ENCODE measurements at places on chromosomes 1 and 21.

- no peak for DNase-seq
Measured at GRCh38 chr1:233587196-233587595, 26.7 kb upstream of the KCNK1 start.

DNA sequence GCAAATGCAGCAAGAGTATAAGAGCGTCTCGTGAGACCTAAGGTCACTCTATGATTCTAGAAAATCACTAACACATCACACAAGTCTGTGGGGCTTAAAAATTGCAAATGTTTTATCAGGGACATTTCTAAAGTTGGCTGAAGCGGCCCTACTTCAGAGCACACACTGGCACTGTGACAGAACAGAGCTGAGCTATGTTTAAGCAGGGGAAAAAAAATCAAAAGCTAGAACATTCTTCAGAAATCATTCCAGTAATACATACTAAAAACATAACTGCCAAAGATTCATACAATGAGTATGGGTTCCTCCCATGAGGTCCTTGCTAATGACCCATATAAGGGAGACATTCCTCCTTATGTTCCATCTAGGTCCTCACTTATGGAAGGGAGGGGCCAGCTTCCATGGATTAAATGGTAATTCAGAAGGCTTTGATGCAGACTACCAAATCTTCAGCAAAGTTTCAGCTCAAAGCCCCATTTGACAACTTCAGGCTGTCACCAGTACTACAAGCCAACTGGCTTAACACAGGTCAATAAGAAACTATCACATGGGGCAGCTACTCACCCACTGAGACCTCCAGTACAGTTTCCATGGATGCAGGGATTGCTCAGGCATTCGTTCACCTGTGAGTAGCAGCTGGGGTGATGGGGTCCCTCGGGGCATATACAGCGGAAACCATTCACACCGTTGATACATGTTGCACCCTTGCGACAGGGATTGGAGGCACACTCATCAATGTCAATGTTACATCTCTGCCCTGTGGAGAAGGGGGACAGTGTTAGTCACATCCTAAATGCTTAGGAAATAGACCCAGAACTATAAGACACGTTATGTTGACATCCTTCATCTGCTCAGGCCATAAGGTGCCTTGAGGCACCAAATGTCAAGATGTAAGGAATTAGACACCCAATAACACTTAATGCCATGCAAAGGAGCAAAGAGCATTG, 58.4 kb upstream of the ADAM30 start:
- no peak for DNase-seq

DNA sequence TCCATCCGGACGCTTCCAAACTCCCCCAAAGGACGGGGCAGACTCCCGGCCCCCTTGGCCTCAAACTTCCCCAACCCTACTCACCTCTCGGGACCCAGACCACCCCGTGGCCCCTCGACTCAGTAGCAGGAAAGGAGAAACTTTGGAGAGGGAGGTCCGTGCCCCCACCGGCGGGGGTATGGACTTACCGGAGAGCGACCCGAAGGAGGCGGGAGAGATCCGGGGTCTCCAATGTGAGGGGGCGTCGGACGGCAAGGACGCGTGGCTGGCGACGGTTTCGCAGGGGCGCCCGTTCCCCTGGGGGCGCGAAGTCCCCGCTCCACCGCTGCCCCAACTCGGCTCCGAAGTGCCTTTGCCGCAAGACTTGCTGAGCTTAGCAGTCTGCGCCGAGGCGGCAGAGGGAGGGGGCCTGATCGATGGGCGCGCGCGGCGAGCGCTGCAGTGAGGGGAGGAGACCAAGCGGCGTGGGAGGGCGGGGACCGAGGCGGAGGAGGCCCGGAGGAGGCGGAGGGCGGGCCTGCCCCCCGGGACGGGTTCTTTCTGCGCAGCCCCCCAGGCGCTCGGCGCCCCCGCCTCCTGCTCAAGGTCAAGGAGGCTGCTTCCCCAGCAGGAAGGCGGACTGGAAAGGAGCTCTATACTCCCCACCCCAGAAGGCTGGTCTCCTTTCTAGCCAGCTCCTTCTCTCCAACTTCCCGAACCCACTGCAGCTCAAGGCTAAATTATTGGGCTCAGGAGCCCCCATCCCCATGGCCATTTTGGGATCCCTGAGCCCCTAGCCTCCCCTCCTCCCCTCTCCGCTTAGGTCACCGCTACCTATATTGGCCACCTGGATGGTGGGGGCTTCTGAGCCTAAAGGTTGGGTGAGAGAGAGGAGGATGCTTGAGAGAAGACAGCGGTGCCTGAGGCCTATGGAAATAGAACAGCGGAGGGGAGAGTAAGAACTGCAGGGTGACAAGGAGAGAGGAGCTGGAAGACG, at the start of gene SYT2:
Gene SYT2, minus strand, starts transcription at position 385 of the 976 bp plus-strand sequence. CDS start 104,682 bp downstream, outside the sequence.
- no peak for DNase-seq

DNA sequence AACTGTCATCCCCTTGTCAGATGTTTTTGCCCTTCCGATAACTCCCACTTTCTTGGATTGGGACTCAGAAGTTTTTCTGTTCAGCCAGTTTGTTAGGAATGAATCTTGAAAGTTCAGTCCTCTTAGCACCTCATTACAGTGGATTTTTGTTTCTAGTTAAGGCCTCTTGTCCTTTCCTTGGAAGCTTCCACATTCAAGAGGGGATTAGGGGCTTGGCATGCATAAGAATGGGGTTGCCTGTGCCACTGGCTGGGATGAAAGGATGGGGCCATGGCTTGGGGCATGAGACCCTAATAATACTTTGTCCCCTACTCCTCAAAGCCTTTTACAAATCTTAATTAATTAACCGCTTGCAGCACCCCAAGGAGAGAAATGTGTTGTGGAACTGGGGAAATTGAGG, 2.4 kb upstream of the DHDDS start:
- DNase-seq, result no peak

DNA sequence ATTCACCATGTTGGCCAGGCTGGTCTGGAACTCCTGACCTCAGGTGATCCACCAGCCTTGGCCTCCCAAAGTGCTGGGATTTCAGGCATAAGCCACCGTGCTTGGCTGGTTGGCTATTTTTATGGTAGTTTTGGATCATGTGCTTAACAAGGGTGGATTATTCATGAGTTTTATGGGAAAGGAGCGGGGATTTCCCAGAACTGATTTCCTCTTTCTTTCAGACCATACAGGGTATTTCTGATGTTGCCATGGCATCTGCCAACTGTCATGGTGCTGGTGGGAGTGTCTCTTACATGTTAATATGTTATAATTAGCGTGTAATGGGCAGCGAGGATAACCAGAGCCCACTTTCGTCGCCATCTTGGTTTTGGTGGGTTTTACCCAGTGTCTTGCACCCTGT, 3.2 kb downstream of the TRPM2 start:
- DNase-seq, result no peak

DNA sequence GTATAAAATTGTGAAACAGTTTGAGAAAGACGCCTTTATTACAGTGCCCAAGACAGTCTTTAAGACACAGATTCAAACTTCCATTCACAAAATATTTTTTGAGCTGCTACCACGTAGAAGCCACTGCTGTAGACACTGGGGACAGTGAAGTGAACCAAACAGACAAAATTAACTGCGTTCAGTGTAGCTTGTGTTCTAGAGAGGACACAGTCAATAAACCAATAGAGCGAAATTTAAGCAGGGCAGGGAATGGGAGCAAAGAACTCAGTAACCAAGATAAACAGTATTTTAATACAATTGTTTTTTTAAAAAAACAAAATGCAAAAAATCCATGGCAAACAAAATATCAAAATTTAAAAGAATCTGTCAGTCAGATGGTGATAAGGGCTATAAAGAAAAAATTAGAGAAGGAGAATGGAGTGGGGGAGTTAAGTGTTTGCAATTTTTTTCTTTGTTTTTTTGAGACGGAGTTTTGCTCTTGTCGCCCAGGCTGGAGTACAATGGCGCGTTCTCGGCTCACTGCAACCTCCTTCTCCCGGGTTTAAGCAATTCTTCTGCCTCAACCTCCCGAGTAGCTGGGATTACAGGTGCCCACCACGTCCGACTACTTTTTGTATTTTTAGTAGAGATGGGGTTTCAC, 719 bp upstream of the PARS2 start:
- no peak for DNase-seq

DNA sequence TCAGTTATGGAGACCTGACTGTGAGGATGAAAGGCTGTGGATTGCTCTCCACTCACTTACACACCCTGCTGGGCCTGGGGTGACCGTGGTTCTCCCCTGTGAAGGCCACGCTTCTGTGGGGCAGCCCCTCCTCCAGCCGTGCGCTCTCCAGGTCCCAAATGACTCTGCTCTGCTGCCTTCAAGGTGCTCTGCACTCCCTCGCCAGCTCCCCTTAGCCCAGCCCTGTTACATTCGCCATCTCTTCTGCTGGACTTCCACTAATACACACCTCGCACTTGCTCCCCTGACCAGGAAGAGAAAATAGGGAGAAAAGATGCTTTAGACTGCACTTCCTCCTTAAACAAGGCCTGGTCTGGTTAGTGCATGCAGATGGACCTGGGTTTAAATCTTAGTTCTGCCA, 24.6 kb downstream of the OPTC start:
- no peak for DNase-seq

- no peak for DNase-seq
Measured at GRCh38 chr1:100627054-100627716, 89.2 kb downstream of the GPR88 start.

- no peak for DNase-seq
Measured at GRCh38 chr1:39866767-39867166, 16.5 kb downstream of the TRIT1 start.

DNA sequence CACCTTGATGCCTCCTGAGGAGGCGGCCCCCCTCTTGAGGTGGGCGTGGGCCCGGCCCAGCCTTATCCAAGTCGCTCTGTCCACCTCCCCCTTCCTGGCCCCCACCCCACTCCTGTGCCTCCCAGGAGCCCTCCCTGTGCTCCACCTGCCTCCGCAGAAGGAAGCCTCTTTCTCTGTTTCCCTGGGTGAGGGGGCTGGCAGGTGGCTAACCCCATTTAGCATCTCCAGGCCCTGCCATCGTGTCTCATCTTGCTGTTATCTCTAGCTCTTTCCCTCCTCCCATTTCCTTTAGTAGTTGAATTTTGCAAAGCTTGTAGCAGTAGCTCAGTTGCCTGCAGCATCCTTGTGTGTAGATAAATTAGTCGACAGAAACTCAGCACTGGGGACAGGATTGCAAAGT, 7.2 kb downstream of the RNF187 start:
- no peak for DNase-seq

GRCh38 chr1:66355756-66356155, 178.2 kb upstream of the SGIP1 start:
- no peak for DNase-seq

DNA sequence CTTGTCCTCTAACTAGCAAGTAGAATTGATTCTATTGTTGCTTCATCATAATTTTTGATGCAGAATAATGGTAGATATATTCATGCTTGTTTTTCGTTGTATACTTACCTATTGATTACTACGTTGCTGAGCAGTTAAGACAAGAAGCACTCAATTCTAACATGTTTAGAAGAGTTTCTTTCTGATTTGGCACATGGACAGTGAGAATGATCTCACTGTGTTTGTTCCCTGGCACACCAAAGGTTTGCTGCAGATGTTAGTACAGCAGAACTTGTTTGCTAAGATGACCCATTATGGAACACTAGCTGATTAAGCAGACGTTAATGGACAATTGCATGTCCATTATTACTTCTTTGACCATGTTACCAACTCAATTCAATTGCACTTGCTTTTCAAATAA, 184.7 kb upstream of the SGIP1 start:
- DNase-seq, result no peak

DNA sequence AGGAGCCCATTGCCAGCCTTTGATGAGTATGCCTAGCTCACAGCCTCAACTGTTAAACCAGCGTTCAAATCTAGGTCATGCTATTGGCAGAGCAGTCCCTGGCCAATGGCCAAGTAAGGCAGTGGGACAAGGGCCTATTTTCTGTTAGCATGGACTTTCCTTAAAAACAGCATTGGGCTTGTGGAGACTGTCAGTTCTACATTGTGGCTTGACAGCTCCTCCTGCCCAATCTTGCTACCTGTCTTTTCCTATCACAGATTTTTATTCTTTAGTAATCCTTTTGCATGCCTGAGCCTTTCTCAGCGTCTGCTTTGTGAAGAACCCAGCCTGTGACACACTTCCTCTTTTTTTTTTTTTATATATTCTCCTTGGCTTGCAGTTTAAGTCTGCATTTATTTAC, 56.4 kb downstream of the DIP2A start:
- no peak for DNase-seq

- peak; percentile 62 for DNase-seq
Measured at GRCh38 chr1:156860113-156860627, 495 bp upstream of the NTRK1 start.

DNA sequence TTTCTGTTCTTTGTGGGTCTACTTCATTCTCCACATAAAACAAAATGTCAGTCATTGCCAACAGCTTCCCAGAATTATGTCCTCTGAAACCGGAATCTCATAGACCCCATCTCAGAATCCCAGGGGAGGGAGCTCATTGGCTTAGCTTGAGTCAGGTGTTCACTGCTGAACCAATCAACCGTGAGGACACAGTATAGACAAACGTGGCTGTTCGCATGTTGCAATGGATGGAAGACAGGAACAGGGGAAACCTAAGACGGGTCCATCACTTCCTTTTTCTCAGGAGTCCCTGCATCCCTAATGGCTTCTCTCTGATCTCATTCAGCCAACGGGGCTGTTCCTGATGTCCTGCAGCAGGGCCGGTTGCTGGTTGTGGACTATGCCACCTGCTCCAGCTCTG, 9.1 kb downstream of the CELA2A start:
- no peak for DNase-seq

- peak; percentile 8 for DNase-seq
Measured at GRCh38 chr1:7885513-7886404, 32.9 kb upstream of the UTS2 start.

- DNase-seq, result no peak
Measured at GRCh38 chr1:9340864-9341263, 48.2 kb downstream of the SPSB1 start.

DNA sequence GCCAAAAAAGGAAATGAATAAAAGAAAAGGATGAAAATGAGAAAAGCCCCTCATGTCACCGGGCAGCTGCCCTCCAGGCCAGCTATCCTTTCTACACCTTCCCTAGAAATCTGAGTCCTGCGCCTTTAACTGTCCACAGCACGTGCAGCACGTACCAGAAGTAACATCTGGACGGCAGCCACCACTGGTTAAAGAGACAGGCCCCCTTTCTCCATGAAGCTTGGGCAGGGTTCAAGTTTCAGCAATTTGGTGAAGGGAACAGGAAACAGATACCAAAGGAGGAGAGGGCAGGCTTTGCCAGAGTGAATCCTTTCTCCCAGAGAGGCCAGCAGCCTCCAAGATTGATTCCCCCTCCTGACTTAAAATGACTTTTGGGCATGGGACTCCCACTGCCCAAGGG, 3.6 kb upstream of the KIAA2013 start:
- no peak for DNase-seq

DNA sequence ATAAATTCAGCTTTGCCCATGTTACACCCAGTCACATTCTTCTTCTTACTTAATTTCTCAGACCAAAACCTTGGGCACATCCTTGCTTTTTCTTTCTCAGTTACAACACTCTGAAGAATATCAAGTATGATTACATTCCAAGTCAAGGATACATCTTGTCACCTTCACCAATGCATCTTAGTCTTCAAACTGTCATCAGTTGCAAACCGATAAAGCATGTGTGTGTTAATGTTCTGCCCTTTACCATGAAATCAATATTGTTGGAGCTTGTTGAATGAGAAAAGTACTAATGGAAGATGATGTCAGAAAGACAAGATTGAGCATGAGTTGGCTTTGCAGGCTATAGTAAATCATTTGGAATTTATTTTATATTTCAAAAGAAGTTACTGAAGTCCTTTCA, 764.6 kb downstream of the NCAM2 start:
- DNase-seq, result no peak

GRCh38 chr1:219676012-219676765, 63.3 kb upstream of the ZC3H11B start:
- DNase-seq, result no peak

- DNase-seq, result peak; percentile 3
Measured at GRCh38 chr1:91997607-91998195, 32.1 kb upstream of the EPHX4 start.

Data from stimulated activated CD4-positive, alpha-beta T cell treated with anti-CD3 and anti-CD28 coated beads, Interleukin-4, amount 100 ng/mL, for 4 hours (primary cell).